GM12891 (cell line): ENCODE measurements at places on chromosomes 13 and 19.
A peak's percentile ranks its signal among the peaks of the same experiment; 100 is the strongest.

DNA sequence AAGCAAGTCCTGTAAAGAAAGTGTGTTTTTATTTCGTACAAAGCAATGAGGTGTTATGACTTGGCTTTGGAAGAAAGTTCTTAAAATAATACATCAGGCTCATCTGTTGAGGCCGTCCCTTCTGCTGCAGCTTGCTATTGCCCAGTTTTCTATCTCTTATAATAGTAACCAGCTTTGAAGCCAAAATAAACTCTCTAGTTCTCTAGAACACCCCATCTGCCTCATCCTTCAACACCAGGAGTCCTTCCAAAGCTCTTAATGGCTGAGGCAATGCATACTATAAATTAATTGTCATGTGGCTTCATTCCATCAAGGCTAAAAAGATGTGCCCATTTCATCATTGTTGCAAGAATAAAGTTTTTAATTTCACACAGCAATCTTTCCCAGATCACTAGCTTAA, 49.4 kb upstream of the IPO5 start:
- DNase-seq, result no peak

DNA sequence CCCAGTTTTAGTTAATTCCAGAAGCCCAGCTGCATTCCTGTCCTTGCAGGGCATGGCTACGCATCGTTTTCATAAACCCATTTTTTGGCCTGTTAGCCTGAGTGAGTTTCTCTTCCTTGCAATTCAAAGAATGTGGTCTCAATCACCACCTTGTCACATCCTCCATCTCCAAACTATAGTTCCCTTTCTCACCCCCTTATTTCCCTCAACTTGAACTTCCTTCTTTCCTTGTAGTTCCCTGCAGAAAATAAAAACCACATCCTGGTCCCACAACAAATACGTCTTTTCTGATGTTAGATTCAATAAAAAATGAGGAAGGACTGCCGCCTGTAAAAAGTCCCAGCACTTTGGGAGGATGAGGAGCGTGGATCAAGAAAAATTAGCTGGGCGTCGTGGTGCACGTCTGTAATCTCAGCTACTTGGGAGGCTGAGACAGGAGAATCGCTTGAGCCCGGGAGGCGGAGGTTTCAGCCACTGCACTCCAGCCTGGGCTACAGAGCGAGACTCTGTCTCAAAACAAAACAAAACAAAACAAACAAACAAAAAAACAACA, 13.2 kb downstream of the ADGRE3 start:
- DNase-seq, result no peak

DNA sequence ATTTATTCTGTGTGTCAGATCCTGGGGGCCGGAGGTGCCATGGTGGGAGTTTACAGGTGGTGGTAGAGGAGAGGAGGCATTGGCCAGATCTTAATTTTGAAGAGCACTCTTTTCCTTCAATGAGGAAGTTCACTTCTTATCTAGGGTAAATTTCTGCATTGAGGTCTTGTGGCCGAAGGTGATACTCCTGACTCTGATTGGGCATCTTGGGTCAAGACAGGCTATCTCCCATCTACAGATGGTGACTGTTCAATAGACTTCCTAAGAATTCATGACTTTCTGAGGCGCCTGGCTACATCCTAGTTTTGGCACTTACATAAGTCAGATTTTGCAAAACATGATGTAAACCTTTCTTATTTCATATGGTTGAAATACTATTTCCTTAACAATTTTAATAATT, 135.2 kb downstream of the SUCLA2 start:
- no peak for DNase-seq

GRCh38 chr13:106336668-106337067, 198.8 kb downstream of the EFNB2 start:
- DNase-seq, result no peak

DNA sequence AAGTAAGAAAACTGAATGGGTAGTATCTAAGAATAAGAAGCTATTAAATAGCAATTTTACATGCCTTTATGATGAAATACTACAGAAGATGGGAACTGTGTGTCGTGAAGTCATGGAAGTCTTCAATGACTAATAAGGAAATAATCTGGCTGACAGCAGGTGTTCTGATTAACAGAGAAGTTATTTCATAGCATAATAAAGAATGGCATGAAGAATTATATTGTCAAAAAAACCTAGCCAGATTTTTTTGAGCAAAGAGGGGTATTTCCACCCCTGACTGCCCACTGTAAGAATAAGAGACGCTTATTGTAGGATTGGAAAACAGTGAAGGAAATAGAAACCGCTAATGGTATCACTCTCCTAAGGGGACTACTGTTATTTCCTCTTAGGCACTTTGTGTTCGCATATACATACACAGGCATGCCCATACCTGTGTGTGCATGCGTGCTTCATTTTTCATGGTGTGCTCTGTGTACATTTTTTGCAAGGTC, 318.8 kb downstream of the SHISA2 start:
- DNase-seq, result no peak

- DNase-seq, result no peak
Measured at GRCh38 chr13:76398425-76398824, 487.8 kb downstream of the KCTD12 start.

DNA sequence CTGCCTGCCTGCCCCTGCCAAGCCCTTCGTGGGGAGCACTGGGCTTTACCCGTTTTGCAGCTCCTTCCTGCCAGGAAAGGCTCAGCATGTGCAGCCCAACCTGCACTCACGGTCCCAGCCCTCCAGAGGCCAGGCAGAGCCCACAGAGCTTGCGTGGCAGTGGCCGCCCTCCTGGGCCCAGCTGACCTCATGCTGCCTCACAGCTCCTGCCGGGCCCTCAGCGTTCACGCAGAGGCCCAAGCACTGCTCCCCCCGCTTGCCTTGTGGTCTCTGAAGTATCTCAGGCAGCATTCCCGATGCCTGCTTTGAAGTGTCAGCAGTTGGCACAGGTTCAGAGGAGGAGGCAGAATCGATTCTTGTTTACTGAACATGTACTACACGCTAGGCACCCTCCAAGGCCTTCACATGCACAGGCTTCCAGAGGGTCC, 32.5 kb downstream of the CAPN12 start:
- DNase-seq, result no peak

DNA sequence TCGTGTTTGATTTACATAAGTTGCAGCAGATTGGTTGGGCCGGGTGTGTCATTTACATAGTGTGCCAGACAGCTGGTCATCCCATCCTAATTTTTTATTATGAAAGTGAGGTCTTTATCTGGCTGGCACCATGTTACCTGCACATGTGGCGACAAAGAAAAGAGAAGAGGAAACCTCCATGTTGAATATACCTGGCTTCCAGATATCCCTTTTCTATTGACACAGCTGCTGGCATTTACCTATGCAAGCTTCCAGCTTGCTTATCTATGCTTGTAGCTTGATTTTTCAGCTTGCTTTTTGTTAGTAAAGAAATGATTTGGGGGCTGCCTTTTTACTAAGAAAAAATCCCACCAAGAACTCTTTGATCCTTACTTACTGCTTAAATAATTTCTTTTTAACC, 681.3 kb upstream of the SLITRK1 start:
- no peak for DNase-seq

GRCh38 chr13:95323930-95324662, 22.8 kb upstream of the ABCC4 start:
- no peak for DNase-seq

GRCh38 chr19:48006762-48007161, 12.3 kb downstream of the ELSPBP1 start:
- no peak for DNase-seq

GRCh38 chr19:963486-963951, 20.6 kb upstream of the WDR18 start:
- no peak for DNase-seq

- no peak for DNase-seq
Measured at GRCh38 chr19:51739466-51740213, 12.0 kb downstream of the FPR1 start.

GRCh38 chr19:51338563-51339312, 3.2 kb downstream of the VSIG10L start:
- peak; percentile 97 for DNase-seq

GRCh38 chr19:17332360-17332676, 2.3 kb downstream of the ANO8 start:
- DNase-seq, result no peak

DNA sequence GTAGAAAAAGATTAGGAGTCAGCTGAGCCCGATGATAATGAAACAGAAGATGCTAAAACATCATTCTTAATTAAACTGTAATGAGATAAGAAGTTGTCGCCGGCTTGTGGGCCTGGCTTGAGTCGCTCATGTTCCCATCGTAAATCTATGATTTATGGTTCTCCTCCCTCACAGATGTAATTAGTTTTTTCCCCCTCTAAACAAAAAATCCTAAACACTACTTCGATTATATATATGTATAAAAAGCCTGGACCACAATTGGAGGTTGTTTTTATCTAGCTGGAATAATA, 151.3 kb downstream of the PTPRS start:
- DNase-seq, result no peak

DNA sequence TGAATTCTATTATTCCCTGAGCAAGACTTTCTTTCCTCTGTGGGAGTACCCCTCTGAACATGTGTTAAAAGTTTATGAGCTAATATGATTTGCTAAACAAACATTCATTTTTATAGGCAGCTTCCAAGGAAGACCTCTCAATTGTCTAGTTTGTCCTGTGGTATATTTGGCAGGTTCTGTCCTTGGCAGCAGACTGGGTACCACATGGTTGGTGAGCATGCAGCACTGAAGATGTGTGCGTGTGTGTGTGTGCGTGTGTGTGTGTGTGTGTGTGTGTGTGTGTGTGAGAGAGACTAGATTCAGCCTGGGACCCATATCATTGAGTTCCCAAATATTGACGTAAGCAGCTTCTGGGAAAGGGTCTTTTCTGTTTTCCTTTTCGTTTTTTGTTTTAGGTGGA, 24.0 kb downstream of the FGF9 start:
- DNase-seq, result no peak

- DNase-seq, result no peak
Measured at GRCh38 chr19:42402376-42403116, 12.4 kb upstream of the CNFN start.

- peak; percentile 59 for DNase-seq
Measured at GRCh38 chr19:4083677-4084546, 17.2 kb upstream of the ZBTB7A start.

DNA sequence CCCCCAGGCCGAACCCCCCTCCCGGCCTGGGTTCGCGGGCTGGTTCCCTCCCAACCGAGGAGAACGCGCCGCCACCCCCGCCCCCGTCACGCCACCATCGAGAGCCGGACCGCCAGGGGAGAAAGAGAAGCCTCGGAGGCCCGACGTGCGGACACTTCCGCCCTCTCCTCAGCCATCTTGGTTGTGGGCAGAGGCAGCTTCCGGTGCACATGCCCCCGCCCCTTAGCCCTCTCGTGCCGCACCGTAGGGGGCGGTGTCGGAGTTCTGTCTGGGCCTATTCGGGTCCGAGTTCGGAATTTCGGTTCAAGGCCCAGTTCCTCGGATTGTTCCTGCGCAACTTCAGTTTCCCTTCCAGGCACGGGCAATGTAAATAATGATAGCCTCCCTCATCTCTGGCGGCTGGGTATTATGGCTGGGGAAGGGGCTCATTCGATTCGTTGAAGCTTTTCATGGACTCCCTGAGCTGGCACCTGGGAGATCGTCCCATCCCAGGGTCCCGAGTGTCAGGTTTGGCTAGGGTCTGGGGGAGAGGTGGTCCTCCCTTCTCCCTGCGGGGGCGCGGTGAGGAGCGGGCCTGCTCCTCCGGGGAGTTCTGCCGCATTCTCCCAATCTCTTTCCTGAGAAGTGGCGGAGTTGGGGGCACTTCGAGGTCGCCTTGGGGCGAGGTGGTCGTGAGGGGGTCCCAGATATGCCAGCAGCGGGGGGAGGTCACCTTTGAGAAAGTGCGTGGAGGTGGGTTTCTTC, at the start of the genes IER2 and STX10:
Gene IER2 (plus strand): TSS at position 225 of the 744 bp plus-strand sequence. CDS start 2,776 bp downstream, outside the sequence.
Gene STX10 (minus strand): TSS at position 189 of the 744 bp plus-strand sequence. CDS start 202 bp downstream, outside the sequence.
- DNase-seq, result peak; percentile 95

GRCh38 chr13:51797664-51798488, 6.1 kb downstream of the DHRS12 start:
- peak; percentile 46 for DNase-seq

DNA sequence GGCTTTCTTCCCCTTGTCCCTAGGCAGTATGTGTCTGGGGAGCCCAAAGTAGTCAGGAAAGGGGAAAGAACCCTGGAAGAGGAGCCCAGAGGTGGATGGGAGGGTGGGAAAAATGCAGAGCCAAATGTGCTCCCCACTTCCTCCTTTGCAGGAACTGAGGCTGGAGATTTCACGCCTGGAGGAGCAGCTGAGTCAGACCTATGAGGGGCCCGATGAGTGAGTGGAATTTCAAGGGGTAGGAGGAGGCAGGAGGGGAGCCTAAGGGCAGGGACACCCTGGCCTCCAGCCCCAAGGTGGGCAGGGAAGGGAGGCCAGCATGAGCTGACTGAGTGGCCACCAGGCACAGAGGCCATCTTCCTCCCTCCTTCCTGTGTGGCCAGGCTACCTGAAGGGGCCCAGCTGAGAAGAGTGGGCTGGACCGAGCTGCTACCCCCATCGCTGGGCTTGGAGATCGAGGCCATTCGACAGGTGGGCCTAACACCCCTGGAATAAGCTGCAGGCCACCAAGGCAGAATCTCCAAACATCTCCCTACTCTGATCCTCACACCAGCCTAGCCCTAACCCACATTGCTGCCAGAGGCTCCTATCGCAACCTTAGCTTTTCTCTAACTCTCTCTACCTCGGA, 14.3 kb downstream of the PTH2 start:
- no peak for DNase-seq

- no peak for DNase-seq
Measured at GRCh38 chr13:84446972-84447639, 564.8 kb upstream of the SLITRK1 start.

GRCh38 chr13:44198826-44199225, 174.8 kb upstream of the SERP2 start:
- DNase-seq, result no peak

GRCh38 chr19:55112777-55113569, 4.5 kb downstream of the PPP1R12C start:
- DNase-seq, result no peak

GRCh38 chr13:47351798-47352197, 454.9 kb upstream of the HTR2A start:
- no peak for DNase-seq

GRCh38 chr19:58409010-58409790, 751 bp downstream of the ZNF584 start:
- no peak for DNase-seq

- DNase-seq, result no peak
Measured at GRCh38 chr13:38090913-38091312, 221.3 kb upstream of the TRPC4 start.

- no peak for DNase-seq
Measured at GRCh38 chr13:30465343-30465592, 468 bp downstream of the HMGB1 start.

DNA sequence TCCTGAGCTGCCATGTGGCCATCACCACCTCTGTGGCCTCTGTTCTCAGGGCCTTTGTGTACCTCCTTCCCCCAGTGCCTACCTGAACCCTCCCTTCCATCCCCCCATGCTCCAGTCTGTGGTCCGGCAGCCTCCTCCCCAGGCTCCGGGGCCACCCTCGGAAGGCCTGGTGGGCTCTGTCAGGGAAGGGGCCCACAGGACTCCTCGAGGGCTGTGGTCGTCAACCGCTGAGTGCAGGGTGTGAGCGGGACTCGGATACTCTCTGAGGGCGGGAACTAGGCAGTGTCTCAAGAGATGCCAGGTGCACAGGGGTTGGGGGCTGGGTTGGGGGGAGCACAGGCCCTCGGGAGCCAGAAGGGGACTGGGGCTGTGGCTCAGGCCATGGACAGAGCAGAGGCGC, 3.9 kb downstream of the MAP2K7 start:
- no peak for DNase-seq
